Stimulated activated CD4-positive, alpha-beta T cell treated with anti-CD3 and anti-CD28 coated beads, Interleukin-2, amount 100 ng/mL, for 24 hours (primary cell): ENCODE measurements at places on chromosomes 1 and 21.

DNA sequence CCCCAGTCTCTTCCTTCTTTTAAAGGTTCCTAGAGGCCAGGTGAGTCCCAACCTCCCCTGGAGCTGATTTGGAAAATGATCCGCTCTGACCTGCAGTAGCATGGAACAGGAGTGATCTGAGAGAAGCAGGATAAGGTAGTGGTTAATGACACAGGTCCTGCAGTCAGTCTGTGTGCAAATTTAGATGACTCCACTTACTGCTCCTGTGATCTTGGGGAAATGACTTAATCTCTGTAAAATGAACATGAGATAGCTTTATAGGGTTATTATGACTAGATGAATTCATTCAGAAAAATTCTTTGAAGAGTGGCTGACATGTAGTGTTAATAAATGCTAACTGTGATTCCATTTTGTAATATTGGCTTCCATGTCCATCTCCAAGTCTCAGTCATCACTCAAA is 374.9 kb upstream of the CAMK1G start:
- DNase-seq, result no peak

GRCh38 chr1:111370871-111371270 is 56.7 kb downstream of the OVGP1 start:
- DNase-seq, result no peak

DNA sequence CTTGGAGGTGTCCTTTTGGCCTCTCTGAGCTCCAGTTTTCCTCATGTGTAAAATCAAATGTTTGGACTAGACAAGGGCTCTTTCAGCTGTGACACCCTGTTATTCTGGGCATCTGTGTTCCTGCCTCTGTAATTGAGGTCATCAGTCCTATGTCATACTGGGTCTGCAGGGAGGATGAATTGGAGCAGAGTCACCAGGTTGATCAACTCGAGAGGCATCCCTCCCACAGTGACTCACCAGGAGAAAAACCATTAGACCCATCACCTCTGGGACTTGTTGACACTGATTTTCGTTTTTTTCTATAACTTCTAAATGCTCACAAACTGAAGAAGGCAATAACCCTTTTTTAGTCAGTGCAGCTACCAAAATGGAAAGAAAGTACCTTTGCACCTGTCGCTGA is 82.2 kb downstream of the ST6GALNAC5 start:
- DNase-seq, result no peak

GRCh38 chr21:16193496-16194094 is 463.8 kb downstream of the USP25 start:
- DNase-seq, result no peak
